ENCODE measurements at places on chromosomes 12 and 14. TPM values are rescaled to one million over a fixed set of nuclear protein-coding genes. Genes with fewer than 3 reads are reported as not detected.

- no peak for DNase-seq
- H3K4me3 ChIP-seq, result no peak overlapping the region
- peaks cover 2% of the 10 kb centered on the region for H3K27me3 ChIP-seq
Measured at GRCh38 chr14:99678198-99678597, 5.9 kb upstream of the CYP46A1 start.

CPNE6 gene
- total RNA-seq, result not detected

GRCh38 chr12:42790761-42791151 is 201.2 kb upstream of the PRICKLE1 start:
- peak; percentile 73 for DNase-seq
- H3K4me3 ChIP-seq, result no peak overlapping the region
- H3K36me3 ChIP-seq, result no peaks in the 10 kb centered on the region
- H3K4me1 ChIP-seq, result no peaks in the 10 kb centered on the region
- no peaks in the 10 kb centered on the region for H3K27me3 ChIP-seq

RNASE4 gene
- 20.0 TPM for total RNA-seq

DNA sequence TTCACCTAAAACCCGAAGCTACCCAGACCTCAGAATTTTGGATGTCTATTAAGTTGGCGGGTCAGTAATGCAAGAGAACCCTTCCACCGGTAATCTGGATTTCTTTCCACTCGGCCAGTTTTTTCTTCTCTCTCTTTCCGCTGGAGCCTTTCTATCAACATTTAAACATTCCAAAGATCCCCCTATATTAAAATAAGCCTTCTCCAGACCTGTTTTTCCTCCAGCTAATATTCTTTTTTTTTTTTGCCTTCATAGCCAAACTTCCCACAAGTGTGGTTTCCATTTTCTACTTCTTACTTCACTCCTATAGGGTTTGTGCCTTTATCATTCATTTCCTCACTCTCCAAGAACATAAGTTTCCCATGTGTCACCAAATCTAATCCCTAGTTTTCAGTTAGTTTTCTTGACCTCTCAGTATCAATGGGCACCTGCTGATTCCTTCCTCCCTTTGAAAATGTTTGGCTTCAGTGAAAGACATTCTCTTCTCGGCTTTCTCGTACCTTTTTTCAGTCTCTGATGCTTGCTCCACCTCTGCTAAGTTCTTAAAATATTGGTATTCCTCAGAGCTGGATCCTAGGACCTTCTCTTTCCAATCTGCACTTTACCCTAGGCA is 583 bp upstream of the SDR39U1 start:
- H3K4me3 ChIP-seq, result peak overlapping the region; percentile 75
- no peaks in the 10 kb centered on the region for H3K27me3 ChIP-seq
- H3K36me3 ChIP-seq, result peaks cover 18% of the 10 kb centered on the region
- no peaks in the 10 kb centered on the region for H3K4me1 ChIP-seq
- DNase-seq, result no peak

- no peaks in the 10 kb centered on the region for H3K27me3 ChIP-seq
- DNase-seq, result peak; percentile 92
- H3K4me3 ChIP-seq, result peak overlapping the region; percentile 57
Measured at GRCh38 chr12:52873832-52874572, 25.2 kb upstream of the KRT78 start.

GLI1 gene
- 2.0 TPM for total RNA-seq

GRCh38 chr14:100653409-100653808 is 66.2 kb upstream of the BEGAIN start:
- no peaks in the 10 kb centered on the region for H3K36me3 ChIP-seq
- H3K27me3 ChIP-seq, result peaks cover 5% of the 10 kb centered on the region
- H3K4me3 ChIP-seq, result no peak overlapping the region
- no peak for DNase-seq
- H3K4me1 ChIP-seq, result no peaks in the 10 kb centered on the region

CCND2 gene
- 37.3 TPM for total RNA-seq
